Renal cortical epithelial cell (primary cell): ENCODE measurements at places on chromosomes 5 and 9. TPM values are rescaled to one million over a fixed set of nuclear protein-coding genes. Genes with fewer than 3 reads are reported as not detected.
A peak's percentile ranks its signal among the peaks of the same experiment; 100 is the strongest.

The PCDHGB2 gene
- 0.35 and 2.7 TPM in 2 replicates for total RNA-seq

- no peak for DNase-seq
Measured at GRCh38 chr5:170265522-170265921, 32.1 kb downstream of the LCP2 start.

- no peak for DNase-seq
Measured at GRCh38 chr5:147673266-147673665, 109.3 kb downstream of the JAKMIP2 start.

DNA sequence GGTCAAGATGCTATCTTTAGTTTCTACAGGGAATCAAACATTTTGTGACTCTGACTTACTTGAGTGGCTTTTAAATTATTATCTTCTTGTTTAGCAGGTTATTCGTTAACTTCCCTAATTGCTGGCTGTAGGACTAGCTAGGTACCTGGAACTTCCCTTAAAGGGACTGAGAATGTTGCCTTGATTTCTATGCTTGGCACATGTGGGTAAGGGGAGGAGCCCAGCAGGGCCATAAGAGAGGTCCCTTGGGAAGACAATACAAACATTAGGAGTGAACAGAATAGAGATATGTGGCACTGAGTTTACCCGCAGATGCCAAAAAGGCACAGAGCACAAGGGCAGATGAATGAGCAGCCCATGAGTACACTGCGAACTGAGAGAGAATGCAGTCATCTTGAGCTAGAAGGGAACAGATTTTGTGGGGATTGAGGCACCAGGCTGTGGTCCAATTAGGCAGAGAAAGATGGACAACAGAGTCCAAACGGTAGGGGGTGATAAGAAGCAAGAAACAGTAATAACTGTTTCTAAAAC, 9.8 kb downstream of the CKMT2 start:
- DNase-seq = peak; percentile 36

DNA sequence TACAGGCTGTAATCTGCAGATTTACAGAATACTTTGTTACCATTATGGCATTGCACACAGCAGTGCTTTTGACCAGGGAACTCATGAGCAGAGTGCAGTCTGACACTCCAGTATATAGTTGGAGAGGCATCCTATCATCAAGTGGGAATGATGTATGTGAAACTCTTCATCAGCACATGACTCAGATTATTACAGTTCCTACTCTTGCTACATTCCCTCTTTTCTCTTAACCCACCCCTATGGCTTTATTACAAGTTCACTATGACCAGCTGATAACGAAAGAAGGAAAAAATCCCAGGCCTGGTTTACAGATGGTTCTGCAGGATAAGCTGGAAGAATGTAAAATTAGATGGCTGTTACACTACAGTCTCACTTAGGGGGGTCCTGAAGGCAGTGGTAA, 385.9 kb downstream of the RASEF start:
- DNase-seq = no peak

- DNase-seq = peak; percentile 97
Measured at GRCh38 chr5:59069438-59070079, 486.7 kb downstream of the RAB3C start.

The CARD9 gene
- total RNA-seq = 0.52 and 1.5 TPM in 2 replicates

DNA sequence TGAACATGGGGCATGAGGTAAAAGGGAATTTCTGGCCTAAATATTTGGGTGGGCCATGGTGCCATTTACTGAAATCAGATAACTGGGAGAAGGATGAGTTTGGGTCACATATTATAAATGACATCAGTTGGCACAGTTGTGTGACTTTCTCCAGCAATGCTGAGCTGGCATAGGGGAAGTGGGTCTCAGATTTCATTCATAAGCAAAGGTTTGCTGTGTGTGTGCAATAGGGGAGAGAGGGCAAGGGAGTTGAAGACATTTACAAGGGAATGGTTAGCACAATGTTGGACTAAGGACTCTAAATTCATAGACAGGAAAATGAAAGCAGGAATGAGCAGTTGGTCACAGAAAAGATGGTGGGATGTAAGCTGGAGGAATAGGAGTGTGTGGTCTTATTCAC, 47.8 kb upstream of the KLF9 start:
- DNase-seq = no peak

The PCDHGA5 gene
- under 0.01 and 1.3 TPM in 2 replicates for total RNA-seq

The LHX6 gene
- total RNA-seq = 0.10 and 0.17 TPM in 2 replicates

DNA sequence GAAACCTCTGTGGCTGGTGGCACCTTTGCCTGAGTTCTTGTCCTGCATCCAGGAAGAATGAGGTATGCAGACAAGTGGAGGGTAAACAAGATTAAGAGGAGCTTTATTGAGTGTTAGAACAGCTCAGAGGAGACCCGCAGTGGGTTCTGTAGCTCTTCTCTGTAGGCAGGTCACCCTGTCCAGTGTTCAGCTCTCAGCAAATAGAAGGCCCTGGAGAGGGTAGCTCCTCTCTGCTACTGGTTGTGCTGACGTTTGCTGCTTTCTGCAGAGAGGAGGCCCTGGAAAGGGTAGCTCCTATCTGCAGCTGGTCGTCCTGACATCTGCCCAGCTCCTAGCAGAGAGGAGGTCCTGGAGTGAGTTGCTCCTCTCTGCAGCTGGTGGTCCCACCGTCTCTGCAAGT, 96.8 kb upstream of the CCDC112 start:
- DNase-seq = no peak

The CCNB1 gene
- 30.9 and 157 TPM in 2 replicates for total RNA-seq

GRCh38 chr9:131308906-131309529, 19.5 kb downstream of the PLPP7 start:
- DNase-seq = no peak

DNA sequence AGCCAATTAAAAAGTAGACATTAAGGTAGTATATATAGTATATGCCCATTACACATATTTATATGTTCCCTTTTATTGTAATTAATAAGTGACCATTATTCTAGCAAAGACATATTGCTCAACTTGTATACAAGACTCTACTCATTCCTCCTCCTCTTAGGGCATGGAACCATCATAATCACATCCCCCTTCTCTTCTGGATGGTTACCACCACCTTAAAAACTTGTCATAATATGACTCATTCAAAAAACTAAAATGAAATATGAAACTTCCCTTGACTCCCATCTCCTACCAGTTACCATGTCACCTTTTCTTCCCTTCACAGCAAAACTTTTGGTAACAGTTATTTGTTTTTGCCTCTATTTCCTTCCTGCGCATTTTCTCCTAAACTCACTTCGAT, 438.7 kb downstream of the KDM4C start:
- no peak for DNase-seq

The ENHO gene
- total RNA-seq = 0.30 TPM in 1 of 2 replicates, not detected in the other

GRCh38 chr5:111682121-111682520, 74.9 kb downstream of the NREP start:
- no peak for DNase-seq

DNA sequence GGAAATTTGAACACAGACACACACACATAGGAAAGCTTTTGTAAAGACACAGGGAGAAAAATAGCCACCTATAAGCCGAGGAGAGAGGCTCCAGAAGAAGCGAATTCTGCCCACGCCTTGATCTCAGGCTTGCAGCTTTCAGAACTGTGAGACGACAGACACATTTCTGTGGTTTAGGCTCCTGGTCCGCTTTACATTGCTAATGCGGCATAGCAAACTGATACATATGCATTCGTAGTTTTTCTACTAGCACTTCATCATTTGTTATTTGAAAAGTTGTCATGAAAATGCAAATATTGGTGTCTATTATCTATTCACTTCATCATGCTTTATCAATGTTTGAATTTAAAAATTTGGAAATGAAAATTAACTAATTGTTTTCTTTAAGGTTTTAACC, 674.9 kb downstream of the SEMA5A start:
- DNase-seq = no peak

The SLC4A9 gene
- total RNA-seq = not detected in 2 replicates

The OTULINL gene
- total RNA-seq = 0.94 and 1.0 TPM in 2 replicates
